ENCODE measurements at places on chromosomes 11 and 22.

GRCh38 chr11:35658020-35658948, 4.3 kb upstream of the TRIM44 start:
- no peak for DNase-seq

- DNase-seq = no peak
Measured at GRCh38 chr11:29361369-29361768, 655.5 kb downstream of the KCNA4 start.

DNA sequence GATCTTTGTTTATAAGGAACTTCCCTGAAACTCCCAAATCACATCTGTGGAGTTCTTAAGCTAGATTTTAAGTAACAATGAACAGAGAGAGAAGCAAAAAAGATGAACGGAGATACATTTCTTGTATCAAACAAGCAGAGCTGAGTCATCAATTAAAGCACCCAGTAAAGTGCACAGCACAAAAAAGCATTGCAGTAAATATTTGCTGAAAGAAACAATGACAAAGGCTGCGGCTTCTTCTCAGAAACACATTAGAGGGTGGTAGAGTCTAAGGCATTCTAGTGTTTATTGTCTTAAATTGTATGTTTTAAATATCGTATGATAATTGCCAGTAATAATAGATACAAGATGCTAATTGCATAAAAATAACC, 941.6 kb upstream of the CHORDC1 start:
- DNase-seq = no peak

DNA sequence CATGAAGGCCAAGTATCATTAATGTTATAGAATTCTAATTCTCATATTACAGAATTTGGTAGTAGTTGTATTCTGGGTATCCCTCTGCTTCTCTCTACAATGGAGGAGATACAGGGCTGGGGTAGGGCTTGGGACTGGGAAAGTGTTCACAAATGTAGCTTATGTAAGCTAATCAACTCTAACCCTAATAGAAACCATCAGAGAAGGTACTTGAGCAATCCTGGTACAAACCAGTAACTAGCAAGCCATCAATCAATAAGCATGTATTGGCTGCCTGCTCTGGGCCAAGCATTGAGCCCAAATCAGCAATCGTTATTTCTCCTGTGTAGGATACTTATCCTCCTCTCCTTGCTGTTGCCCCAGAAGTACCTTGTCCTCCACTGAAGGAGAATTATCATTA, 174.3 kb downstream of the PGR start:
- DNase-seq = no peak

DNA sequence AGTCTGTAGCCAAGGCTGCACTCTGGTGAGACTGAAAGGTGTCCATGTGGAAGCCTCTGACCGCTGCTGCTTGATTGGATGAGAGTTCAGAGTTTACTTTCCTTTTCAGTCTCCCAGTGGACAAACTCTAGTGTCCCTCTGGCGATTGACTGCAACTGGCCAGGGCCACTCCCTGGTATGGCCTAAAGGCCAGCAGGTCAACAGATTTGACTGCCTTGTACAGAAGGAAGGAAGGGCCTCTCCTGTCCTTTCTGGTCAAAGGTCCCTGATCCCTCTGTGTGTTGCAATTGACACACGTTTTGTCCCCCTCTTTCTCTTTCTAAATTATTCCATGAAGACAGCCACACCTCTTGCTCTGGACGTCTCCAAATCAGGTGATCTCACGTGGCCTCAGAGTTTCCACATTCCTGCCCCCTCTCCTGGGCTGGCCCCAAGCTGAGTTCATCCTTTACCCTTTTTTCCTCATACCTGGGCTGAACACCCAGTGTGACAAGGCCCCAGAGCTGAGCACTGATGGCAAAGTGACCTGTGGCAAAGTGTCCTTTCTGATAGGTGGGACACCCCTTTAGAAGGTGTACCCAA, 18.7 kb upstream of the FBLN1 start:
- no peak for DNase-seq

DNA sequence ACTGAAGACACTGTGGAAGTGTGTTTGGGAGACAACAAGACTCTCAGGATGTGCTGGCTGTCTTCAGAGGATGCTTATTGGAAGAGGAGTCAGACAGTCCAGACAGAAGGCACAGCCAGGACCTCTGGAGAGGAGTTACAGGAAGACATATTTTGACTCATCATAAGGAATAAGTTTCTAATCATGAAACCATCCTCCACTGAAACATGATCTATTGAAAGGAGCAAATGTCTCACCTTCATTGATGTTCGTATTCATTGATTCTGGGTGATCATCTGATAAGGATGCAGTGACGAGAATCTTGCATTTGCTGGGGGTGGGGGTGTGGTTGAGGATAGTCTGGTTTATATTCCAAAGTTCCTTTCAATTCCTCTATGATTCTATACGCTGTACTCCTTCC, 2.5 kb upstream of the CXCR5 start:
- DNase-seq = no peak

DNA sequence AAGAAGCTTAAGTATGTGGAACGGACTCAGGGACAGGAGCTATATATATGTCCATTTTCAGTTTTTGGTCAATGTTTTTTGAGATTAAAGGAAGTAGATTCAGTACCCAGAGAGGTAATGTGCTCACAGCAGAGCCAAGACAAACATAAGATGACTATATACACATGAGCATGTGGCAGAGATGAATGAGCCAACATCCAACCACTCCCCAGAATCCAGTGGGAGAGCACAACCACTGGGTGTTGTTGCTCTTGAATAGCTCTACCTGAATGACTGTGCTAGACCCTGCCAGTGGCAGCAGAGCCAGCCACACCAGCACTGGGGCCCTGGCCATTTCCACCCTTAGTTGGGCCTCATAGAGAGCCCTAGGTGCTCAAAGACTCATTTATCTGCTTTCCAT, 10.7 kb upstream of the SYTL2 start:
- DNase-seq = no peak

DNA sequence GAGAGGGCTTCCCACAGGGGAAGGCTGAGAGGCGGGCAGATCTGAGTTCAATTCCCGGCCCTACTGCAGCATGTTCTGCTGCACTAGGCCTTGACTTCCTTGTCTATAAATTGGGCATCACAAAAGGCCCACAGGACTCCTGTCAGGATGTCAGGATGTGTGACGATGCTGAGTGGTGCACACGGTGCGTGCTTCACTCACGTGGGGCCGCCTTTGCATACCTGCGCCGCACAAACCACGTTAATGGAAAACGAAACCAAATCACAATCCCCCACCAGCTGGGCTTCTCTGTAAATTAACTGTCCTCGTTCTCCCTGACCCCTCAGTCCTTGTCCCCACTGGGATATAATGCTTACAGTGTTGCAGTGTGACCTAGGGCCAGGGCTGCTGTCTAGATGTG, 32.3 kb upstream of the TSPAN18 start:
- DNase-seq = no peak

GRCh38 chr22:37818409-37819104, 4.6 kb upstream of the GALR3 start:
- DNase-seq = peak; percentile 79

GRCh38 chr11:962688-963087, 37.0 kb downstream of the AP2A2 start:
- DNase-seq = no peak

- DNase-seq = peak; percentile 85
Measured at GRCh38 chr22:18057568-18058209, 20.1 kb upstream of the PEX26 start.

DNA sequence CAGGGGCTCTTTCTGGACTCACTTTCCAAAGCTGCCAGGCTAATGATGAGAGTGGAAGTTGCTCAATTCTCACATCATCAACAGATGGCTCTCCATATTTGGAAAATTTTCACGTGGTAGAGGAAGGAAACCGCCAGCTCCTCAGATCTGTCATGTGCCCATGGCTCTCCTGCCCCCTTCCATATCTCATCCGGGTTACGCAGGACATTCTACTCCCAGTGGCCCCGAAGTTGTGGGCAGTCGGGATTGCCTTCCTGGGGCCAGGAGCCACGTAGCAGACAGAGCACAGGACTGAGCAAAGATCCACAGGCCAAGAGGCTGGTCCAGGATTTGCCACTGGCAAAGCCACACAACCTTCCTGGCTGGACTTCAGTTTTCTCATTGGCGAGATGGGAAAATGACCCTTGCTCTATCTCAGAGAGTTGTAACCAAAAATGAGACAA, 38.8 kb downstream of the RPUSD4 start:
- peak; percentile 84 for DNase-seq

- peak; percentile 9 for DNase-seq
Measured at GRCh38 chr11:125073616-125074483, 10.7 kb downstream of the SLC37A2 start.

DNA sequence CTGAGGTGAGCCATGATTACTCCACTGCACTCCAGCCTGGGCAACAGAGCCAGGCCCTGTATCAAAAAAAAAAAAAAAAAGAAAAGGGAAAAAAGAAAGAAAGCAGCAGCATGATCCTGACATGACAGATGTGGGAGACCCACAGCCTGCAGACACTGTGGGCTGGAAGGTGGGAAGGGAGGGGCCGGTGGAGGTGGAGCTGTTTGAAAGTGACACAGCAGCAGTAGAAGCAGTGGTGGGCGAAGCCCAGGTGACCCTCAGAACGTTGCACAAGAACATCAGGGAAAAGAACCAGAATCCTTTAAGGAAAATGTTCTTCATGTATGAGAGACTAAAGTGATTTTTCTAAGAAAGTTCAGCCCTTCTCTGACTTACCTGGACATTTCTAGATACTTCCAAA, 26.3 kb upstream of the SCGB1A1 start:
- DNase-seq = no peak

DNA sequence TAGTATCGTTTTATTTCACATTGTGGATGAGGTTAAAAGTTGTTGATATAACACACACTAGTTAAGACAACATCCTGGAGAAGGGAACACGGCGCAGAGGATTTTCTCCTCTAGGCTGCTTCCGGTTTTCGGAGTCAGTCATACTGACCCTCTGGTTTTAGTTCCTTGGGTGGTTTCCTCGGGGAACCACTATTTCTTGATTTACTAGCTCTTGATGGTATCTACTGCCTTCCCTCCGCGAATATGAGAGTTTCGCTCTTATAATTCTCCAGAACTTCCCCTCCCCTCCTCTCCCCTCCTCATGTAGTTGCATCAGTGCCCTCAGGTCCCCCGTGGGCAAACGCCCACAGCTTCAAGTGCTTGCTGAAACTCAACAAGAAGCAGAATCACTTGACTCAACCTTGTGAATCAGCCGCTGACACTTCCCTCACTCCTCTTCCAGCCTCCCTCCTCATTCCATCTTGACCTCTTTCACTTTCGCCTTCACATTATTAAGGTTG, 15.9 kb upstream of the APOBEC3A start:
- no peak for DNase-seq

DNA sequence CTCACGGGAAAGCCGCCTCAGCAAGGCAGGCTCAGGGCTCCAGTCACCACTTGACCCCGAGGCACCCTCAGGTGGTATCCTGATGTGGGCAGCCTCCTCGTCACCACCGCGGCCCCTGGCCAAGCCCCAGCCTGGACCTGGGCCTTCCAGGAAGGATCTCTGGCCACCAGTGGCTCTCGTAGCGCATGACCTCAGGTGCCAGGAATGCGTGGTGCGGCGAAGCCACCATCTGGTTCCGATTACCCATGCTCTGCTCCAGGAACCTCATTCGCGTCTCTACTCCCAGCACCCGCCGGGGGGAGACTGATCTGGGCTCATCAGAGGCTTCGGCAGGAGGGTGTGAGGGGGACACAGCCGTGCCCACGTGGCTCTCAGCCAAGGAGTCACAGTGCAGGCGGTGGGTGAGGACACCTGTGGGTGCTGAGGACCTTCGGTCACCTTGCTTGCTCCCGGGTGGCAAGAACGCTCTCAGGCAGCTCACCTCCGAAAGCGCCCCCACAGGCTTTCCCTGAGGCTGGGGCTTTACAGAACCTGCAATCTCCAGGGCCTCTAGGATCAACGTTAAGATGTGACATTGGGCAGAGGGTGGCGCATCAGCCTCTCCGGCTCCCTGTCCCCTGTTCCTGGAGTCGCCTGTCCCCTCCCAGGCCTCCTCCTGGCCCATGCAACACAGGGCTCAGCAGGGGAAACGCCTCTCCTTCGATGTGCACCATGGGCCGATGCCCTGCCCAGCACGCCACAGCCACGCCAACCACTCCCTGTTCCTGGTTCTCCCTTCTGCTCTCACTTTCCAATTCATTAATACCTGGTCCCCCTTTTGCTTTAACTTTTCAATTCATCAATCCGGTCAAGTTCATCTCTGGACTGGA, 39.0 kb downstream of the TBX1 start:
- peak; percentile 96 for DNase-seq

DNA sequence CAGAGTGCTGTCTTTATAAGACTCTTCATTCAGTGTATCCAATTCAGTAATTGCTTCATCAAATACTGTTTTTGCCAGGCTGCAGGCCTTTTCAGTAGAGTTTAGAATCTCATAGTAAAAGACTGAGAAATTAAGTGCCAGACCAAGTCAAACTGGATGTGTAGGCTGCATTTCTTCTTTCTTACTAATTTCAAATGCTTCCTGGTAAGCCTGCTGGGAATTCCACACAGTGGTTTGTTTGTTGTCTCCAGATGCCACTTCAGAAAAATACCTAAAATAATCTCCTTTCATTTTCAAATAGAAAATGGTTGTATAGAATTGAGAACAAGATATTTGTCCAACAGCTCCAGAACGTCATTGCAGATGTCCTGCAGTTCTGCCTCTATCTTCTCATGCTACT, 34.7 kb downstream of the LDHAL6A start:
- DNase-seq = peak; percentile 15

- no peak for DNase-seq
Measured at GRCh38 chr11:32899438-32899837, 6.8 kb downstream of the QSER1 start.
